Progenitor cell of endocrine pancreas (in vitro differentiated cells): ENCODE measurements at places on chromosomes 12 and 14.

- DNase-seq: no peak
Observed at GRCh38 chr12:15855646-15856045, 26.5 kb upstream of the STRAP start.

DNA sequence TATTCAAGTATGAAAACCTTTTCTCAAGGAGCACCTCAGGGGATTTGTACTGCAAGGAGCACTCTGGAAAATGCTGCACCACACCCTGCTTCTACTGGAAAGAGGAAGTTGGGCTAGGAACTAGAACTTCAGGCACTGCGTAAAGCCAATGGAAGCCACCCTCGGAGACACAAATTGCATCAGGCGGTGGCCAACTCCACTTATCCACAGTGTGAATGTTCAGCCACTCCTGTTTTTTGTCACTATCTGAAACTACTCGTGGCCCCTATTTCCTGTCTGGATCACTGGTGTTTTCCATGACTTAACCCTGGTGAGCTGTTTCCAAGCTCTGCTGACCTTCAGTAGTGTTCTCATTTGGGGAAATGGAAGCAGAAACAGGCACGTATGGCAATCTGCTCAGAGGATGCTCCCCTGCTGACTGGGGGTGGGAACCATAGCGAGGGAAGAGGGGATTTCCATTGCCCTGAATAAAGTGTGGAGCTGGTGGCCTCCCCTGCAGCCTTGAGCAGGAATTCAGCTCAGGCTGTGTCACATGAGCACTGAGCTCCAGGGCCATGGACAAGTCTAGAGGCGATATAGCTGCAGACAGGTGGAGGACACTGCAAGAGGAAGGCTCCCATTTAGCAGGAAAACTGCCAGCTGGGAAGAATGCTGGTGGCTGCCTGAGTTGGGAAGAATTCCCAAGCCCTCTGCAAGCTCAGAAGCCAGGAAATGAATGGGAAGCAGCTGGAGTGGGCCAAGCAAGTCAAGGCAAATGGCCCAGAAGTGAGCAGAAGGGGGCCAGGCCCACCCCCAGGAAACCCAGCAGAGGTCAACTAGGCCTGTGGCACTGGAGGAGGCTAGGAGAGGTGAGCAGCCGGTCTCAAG, 50.5 kb upstream of the RAP1B start:
- DNase-seq: no peak

DNA sequence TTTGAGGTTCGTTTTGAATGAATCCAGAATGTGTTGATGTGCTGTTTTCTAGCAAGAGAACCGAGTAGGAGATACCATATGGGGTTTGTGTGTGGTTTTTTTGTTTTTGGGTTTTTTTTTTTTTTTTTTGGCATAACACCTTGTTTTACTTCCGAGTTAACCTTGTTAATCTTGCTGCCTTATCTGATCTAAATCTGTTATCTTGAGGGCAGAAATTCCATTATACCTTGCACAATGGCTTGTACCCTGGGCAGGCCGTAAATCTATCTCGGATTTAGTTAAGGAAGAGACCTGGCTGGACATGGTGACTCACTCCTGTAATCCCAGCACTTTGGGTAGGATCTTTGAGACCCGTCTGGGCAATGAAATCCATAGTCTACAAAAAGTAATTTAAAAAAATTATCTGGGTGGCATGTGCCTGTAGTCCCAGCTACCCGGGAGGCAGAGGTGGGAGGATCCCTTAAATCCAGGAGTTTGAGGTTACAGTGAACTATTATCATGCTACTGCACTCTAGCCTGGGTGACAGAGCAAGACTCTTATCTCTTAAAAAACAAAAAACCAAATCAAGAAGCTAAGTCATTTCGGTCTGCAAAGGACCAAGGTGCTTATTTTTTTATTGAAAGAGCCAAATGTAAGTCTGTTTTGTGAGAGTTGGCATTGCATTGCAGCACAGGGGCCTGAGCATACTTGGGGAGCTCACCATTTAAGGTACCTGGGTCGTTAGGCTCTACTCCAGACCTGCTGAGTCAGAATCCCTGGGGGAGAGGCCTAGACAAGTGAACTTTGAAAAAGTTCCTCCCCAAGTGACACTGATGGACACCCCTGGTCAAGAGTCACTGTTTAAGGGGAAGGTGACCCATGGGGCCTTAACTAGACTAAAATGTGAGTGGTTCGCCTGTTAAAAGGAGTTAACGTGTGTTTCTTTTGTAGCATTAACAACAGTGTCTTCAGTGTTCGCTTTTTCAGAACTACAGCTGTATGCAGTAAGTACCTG, 6.7 kb downstream of the DLST start:
- no peak for DNase-seq

DNA sequence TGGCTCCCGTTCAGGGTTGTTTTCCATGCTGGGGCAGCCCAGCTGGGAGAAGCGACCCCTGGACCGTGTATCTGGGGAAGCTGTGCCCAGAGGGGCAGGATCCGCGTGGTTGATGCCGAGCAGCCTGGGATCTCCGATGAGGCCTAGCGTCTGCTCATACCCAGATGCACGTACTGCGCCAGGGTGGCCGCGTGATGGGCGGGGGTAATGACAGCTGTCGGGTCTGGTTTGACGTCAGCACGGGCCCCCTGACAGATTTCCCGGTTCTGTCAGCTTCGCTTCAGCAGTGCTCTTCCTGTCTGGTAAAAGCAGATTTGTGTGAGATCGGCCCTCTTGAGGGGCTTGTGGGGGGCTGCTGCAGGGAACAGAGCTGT, 147.3 kb downstream of the TSPAN9 start:
- no peak for DNase-seq

GRCh38 chr14:22231018-22231417, 358.0 kb downstream of the DAD1 start:
- DNase-seq: no peak

DNA sequence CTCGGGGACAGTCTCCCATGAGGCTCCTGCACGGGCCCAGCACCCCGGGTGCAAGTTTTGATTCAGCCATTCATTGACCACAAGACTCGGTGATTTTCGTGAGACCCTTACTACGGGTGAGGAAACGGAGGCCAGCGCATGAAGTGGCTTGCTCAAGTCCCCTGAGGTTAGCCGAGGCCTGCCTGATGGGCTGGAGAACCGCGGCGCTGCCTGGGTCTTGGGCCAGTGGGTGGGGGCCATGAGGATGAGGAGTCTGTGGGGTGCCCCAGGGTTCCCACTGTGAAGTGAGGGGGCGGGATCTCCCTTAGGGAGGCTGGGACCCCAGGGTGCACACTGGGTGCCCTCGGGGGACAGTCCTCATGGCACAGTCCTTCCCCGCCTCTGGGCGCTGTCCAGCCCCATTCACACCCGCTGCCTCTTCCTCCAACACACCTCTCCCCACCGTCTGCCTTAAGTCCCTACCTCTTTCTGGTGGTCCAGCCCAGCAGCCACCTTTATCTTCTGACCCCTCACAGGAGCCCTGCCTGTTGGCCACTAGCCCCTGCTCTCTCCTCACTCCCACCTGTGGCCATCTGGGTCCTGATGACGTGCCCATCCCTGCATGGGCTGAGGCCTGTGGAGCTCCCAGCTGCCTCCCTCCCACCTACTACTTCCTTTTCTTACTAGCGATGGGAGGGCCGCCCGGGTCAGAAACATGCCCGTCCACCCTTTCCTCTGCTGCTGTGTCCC, 16.3 kb downstream of the BEGAIN start:
- DNase-seq: no peak

DNA sequence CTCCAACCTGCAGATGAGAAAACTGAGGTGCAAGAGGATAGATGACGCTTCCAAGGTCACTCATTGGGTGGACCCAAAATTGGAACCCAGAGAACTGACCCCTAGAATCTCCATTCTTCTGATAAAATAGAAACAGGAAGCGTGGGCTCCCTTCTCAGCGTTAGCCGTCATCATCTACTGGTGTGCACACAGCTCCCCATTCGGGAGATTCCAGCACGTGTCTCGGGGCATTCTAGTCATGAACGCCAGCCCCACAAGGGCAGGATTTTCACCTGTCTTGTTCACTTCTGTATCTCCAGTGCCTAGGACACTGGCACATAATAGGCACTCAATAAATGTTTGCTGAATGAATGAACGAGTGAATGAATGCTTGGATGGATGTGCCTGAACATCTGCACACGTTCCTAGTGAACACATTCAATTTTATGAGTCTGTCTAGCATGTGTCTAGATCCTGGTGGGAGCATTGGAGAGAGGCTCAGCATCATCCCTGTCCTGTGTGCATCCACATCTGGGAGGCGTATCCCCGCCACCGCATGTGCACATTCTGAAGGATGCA, 30.5 kb downstream of the RASAL1 start:
- no peak for DNase-seq

DNA sequence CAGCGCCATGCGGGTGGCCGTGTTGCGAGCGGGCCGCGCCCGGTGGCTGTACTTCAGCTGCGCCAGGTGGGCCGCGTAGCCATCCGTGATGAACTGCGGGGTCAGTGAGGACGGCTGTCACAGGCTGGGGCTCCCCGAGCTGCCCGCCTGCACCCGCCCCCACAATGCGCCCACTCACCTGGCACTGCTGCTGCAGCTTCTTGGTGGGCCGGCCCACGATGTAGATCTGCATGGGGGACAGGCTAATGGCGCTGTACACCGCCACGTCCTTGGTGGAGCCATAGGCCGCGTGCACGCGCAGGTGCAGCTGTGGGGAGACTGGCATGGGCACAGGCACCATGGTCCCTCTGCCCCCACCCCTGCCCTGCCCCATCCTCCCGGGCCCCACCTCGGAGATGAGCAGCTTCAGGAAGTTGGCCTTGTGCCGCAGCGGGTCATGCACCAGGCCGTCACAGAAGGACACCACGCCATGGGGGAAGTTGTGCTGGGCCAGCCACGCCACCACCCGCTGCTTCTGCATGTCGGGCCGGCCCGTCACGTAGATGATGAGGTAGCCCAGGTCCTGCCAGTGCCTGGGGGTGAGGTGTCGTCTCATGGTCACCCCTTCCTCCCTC, 5.9 kb downstream of the ARL6IP4 start:
- no peak for DNase-seq

- no peak for DNase-seq
Observed at GRCh38 chr12:97637770-97638169, 175.2 kb downstream of the RMST start.

DNA sequence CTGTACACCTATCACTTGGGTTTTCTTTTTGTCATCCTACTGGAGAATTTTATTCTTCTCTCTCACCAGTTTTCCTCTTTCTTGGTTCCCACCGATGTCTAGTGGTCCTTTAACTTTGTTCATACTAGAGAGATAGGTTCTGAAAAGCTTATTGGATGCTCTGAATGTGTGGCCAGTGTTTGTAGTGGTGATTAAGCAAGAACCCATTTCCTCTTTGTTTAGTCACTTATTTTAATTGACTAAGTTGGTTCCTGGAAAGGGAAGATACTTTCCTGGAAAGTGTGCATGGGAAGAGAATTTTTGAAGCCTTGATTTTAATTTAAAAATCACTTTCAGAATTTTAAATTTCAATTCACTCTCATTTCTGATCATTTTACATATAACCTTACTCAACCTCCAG, 127.2 kb downstream of the OTOGL start:
- no peak for DNase-seq

DNA sequence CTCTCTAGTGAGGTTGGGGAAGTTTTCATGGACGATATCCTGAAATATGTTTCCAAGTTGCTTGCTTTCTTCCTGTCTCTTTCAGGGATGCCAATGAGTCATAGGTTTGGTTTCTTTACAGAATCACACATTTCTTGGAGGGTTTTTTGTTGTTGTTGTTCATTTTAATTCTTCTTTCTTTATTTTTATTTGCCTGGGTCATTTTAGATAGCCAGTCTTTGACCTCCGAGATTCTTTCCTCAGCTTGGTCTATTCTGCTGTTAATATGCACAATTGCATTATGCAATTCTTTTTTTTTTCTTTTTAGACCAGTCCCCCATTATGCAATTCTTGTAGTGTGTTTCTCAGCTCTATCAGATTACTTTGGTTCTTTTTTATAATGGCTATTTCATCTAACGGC, 338.9 kb downstream of the AEBP2 start:
- no peak for DNase-seq

DNA sequence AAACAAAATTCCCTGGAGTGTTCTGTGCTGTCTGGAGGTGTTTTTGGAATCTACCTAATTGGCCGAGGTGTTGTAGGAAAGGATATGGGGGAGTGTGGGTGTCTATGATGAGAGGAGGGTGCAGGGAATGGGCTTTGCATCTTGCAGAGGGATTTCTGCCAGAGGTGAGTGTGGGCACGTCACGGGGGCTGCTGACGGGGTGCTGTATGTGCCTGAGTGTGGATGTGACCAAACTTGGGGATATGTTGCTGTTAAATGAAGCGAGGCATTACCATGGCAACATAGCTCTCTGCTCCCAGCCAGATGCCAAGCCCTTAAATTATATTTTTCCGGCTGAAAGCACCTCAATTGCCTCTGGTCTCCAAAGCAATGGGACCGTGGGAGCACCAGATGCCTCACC, 44.3 kb upstream of the SPTLC2 start:
- no peak for DNase-seq

GRCh38 chr12:10226731-10227130, 14.1 kb downstream of the GABARAPL1 start:
- no peak for DNase-seq

GRCh38 chr12:76284816-76285750, 63.1 kb downstream of the BBS10 start:
- DNase-seq: no peak

DNA sequence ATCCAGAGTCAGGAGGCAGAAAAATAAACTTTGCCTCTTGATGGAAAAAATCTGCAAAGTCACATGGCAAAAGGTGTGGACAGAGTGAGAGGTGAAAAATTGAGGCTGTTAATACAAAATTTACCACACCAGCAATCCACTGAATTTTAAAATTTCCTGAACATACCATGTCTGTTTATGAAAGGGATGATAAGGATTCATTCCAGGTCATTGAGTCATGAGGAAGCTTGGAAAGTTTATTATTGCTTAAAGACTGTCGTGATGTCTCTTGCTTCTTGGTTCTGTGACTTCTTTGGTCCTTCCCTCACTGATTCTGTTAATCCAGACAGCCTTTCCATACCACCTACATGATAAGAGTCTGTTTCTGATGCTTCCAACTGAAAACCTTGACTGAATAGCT, 73.2 kb downstream of the TTC6 start:
- DNase-seq: no peak

- no peak for DNase-seq
Observed at GRCh38 chr14:32694795-32695449, 243.8 kb upstream of the NPAS3 start.

DNA sequence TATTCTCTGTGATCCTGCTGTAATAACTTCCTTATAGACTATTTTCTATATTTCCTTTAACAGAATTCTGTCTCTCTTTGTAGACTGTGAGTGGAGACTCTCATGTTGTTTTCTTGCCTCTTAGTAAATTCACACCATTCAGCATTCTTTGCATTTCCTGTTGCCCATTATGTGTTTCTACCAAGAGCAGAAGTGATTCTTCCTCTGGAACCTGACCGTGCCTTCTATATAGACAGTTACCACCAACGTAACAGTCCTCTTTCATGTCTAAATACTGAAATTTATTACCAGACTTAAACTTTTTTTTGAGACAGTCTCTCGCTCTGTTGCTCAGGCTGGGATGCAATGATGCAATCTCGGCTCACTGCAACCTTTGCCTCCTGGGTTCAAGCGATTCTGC, 31.1 kb downstream of the METAP2 start:
- no peak for DNase-seq

- no peak for DNase-seq
Observed at GRCh38 chr14:105126126-105126980, 42.2 kb downstream of the JAG2 start.

GRCh38 chr12:40105265-40105514, 691 bp downstream of the SLC2A13 start:
- DNase-seq: no peak
